ENCODE measurements at places on chromosomes 13 and 19.
A peak's percentile ranks its signal among the peaks of the same experiment; 100 is the strongest.

GRCh38 chr19:13094106-13094504 lies 8.6 kb downstream of the LYL1 start:
- no peak for DNase-seq

GRCh38 chr13:33262062-33262487 lies 23.5 kb downstream of the STARD13 start:
- DNase-seq = no peak

DNA sequence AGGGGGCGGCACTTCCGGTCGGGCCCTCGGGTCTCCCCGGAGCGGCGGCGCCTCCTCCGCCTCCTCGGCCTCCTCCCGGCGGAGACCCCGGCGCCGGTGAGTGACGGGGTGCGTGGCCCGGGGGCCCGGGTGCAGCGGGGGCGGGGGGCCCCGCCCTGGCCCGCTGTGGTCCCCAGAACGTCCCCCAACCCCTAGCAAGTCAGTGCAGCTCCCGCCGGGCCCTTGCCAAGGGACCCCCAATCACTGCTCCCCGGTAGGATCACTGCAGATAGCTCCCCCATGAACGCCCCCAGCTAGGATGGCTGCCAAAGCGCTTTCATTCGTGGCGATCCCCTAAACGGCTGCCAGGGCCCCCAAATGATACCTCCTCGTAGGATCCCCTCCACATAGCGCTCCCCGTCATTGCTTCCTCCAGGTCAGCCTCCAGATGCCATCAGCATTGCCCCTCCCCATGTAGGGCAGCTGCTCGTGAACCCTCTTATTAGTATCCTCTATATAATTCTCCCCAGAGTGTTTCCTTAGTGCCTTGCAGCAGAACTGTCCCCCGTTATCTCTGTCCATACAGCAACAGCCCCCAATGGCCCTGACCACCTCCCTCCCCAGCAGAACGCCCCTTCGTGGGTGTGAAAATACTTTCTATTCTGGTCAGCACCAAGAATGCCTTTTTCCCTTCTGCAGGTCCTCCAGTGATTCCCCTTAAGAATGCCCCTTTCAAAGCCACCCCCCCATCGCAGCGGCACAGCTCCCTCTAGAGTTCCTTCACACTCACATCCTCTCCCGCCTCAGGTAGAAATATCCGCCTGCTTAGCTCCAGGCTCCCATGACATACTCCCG lies at the start of gene ZNF865:
TSS of gene ZNF865 (plus strand) at position 11 of the 834 bp plus-strand sequence. CDS start 7,972 bp downstream, outside the sequence.
- peak; percentile 84 for DNase-seq

DNA sequence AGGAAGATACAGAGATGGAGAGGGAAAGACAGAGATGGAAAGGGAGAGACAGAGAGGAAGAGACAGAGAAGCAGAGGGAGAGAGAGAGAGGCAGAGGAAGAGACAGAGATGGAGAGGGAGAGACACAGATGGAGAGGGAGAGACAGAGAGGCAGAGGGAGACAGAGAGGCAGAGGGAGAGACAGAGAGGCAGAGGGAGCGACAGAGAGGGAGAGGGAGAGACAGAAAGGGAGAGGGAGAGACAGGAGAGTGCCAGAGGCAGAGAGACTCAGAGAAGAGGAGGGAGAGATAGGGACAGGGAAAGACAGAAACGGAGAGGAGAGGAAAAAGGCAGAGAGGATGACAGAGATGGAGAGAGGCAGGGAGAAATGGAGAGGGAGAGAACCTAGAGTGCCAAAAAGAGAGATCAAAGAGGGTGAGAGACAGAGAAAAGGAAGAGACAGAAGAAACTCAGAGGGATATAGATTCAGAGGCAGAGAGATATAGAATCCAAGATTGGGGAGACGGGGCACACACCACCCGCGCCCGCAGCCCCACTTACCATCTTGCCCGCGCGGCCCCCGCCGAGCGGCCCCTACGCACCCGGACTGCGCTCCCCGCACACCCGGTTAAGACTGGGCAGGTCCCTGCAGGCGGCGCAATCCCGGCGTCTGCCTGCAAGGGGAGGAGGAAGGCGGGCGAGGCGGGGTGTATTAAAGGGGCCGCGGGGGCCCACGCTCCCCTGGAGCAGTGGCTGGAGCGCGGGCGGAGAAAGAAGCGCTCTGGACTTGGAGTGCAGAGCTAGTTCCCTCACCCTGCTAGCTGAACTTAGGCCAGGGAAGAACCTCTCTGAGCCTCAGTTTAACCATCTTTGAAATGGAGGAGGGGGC lies 10.7 kb downstream of the TM6SF2 start:
- no peak for DNase-seq
